ENCODE measurements at places on chromosomes 5 and 9.
A peak's percentile ranks its signal among the peaks of the same experiment; 100 is the strongest.

DNA sequence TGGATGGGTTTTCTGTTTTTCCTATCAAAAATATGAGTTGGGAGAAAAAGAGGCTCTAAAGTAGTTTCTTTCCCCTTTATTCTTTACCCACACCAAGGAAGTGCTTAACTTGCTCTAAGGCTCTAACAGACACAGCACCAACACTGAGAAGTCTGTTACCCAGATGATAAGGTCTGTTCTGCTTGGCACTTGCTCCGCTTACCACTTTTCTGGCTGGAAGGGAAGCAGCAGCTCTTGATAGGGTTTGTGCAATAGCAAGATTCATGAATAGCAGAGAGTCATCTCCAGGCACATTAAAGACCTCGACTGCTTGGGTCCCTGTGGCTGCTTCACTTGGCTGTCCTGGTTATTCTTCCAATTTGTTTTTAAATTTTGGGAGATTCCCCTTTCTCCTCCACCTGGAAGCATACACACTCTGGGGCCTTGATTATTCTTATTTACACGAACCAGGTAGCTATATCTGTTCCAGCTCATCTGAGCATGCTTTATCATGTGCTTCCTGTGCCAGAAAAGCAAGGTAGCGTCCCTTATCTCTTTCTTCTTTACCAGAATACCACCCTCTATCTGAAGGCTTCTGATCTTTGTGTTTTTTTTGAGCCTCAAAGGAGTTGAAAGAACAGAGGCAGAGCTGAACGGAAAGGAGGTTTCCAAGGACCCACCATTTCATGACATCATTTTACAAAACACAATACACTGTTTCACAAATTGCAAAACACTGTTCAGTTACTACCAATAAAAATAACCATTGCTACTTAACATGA is 24.8 kb downstream of the PPP3R2 start:
- DNase-seq: no peak

DNA sequence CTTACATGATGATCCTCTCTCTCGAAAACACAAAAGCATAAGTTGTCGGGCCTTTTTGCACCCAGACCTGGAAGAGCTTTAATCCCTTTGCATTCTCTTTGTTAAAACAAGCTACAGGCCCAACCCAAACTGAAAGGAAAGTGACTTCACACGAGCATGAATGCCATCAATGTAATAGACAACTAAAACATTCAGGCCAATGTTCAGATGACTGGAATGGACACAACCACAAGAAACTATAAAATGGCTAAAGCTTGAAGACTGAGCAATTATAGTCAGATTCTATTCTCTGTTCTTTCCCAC is 45.5 kb downstream of the RFX3 start:
- DNase-seq: no peak

DNA sequence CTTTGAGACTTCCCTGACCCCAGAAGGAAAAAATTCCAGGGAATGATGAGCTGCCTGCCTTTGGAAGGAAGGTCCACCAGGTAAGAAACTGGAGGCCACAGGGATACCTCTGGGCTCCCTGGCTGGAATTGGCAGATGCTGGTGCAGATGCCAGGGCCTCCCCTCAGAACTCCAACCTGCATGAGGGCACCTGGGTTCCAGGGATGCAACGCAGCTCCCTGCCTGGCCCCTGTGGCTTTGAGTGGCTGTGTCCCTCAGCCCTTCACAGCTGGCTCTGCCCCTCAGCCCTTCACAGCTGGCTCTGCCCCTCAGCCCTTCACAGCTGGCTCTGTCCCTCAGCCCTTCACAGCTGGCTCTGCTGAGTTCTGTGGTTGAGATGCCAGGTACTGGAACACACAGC is 13.9 kb downstream of the KCNMB1 start:
- DNase-seq: no peak

DNA sequence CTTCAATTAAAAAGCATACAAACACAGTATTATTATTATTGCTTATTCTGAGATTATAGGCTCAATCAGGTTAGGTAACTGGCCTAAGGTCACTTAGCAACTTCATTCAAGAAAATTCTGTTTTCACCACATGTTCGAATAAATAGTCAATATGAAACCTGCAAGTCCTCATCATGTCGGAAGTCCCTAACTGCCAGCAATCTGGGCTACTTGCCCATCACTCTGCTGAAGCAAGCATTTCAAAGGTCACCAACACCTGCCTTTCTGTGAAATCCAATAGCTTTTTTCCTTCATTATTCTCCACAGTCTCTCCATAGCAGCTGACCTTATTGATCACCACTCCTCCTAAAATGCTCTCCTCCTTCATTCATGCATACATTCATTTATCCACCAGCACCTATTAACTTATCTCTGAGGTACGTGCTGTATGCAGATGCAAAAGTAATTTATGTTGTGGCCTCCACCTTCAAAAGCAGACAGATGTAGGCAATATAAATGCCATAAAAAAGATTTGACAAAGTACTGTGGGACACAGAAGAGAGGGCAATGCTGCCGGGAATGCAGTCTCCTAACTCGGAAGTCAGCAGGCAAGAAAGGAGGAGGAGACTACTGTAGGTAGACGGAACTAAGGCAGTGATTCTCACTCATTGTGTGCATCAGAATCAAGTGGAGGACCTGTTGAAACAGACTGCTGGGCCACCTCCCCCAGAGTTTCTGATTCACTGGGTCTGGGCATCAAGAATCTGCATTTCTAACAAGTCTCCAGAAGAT is 310.9 kb downstream of the BNC2 start:
- no peak for DNase-seq

GRCh38 chr9:504921-505740 is 290.5 kb downstream of the DOCK8 start:
- peak; percentile 65 for DNase-seq
